NK-92 treated with Interleukin-12 subunit alpha and Interleukin-12 subunit beta, amount 100 ng/mL, for 24 hours (cell line): ENCODE measurements at places on chromosomes 7 and 10.

DNA sequence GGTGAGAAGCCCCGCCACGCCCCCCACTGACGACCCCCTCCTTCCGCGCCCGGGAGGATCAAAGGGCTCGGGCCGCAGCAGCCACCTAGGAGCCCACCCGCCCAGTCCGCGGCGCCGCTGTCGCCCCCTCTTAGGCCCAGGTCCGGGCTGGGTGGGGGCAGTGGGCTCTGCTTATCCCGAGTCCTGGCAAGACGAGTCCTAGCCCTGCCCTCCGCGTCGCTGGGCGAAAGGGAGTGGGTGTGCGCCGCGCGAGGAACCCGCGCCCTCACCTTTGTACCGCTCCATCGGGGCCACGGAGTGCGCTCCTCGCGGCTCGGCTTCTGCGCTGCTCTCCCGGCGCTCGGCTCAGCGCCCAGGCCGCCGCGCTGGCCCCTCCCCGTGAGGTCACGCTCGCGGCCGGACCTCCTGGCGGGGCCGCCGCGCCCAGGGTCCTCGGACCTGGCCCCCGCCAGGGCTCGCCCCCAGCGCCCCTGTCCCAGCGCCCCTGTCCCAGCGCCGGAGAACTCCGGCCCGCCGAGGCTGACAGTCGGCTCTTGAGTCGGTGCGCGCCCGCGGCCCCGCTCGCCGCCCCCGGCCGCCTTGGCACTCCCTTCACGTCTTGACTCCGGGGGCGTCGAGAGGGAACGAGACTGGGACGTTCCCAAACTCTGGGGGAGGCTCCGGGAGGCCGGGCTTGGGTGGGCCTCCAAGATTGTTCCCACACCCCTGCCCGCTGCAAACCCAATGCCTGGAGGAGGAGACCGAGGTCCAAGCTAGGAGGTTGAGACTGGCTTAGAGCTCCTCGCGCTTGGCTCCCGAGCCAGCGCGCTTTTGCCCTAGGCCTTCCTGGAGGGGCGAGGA, at the start of gene AFAP1L2:
Gene AFAP1L2 (minus strand): TSS at position 332 of the 840 bp plus-strand sequence. CDS start 47 bp downstream, at position 285.
- DNase-seq, result no peak

DNA sequence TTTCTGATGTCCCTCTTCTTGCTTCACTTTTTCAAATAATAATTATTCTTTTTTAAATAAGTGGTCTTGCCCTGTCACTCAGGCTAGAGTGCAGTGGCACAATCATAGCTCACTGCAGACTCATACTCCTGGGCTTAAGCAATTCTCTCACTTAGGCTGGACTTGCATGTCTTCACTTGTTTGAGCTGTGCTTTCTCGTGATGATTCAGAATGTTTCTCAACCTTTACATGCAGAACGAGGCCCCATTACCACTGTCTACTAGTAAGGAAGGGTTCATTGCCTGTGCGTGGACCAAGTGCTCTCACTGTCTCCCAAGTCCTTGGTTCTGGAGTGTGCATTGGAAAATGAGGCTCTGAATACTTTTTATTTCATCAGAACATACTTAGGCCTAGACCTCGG, 468.6 kb upstream of the COBL start:
- DNase-seq, result no peak

GRCh38 chr10:124040451-124041188, 52.8 kb downstream of the CHST15 start:
- DNase-seq, result no peak

- DNase-seq, result no peak
Observed at GRCh38 chr10:131882590-131883451, 18.0 kb upstream of the PPP2R2D start.

- no peak for DNase-seq
Observed at GRCh38 chr10:117539903-117540639, 2.5 kb upstream of the EMX2 start.

DNA sequence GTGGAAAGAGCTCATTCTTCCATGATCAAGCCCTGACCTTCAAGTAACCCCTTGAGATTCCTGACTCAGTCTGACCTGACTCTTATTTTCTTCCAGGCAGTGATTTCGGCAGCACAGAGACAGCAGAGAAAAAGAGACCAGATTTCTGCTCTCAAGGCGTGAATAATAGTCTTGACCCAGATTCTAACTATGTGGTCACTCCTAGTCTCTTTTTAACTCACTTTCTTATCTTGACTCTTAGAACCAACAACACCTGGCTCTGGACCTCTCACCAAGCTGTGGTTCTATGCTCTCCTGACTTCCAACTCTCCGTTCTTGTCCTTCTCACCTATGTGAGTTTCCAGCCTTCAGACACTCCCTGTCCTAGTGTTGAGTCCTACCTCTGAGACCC, 36.9 kb upstream of the KDM7A start:
- DNase-seq, result no peak

DNA sequence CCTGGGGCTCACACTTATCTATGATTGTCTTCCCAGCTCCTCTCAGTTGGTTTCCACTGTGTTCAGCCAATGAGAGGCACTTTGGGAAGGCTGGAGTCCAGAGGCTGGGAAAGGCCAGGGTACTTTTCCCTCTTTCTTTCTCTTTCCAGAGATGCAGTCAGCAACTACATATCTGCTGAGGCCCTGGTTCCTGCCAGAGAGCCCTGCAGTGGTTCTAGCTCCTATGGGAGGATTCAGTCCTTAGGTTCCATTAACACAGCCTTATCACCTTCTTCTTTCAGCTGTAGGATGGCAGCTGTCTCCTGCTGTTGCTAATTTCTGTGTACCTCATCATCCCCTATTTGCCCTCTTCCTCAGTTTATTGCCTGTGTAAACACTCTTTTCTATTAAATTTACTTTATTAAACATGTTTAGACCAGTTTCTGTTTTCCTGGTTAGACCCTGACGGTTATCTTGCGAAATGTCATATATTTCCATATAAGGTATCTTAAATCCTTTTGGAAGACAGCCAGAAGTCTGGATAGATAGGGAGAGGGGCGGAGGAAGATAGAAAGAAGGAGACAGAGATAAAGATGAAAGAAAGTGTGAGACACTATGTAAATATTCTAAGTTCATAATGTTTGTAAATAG, 100.3 kb downstream of the HGF start:
- no peak for DNase-seq
